ENCODE measurements at places on chromosomes 2 and 18. TPM values are rescaled to one million over a fixed set of nuclear protein-coding genes. Genes with fewer than 3 reads are reported as not detected.

DNA sequence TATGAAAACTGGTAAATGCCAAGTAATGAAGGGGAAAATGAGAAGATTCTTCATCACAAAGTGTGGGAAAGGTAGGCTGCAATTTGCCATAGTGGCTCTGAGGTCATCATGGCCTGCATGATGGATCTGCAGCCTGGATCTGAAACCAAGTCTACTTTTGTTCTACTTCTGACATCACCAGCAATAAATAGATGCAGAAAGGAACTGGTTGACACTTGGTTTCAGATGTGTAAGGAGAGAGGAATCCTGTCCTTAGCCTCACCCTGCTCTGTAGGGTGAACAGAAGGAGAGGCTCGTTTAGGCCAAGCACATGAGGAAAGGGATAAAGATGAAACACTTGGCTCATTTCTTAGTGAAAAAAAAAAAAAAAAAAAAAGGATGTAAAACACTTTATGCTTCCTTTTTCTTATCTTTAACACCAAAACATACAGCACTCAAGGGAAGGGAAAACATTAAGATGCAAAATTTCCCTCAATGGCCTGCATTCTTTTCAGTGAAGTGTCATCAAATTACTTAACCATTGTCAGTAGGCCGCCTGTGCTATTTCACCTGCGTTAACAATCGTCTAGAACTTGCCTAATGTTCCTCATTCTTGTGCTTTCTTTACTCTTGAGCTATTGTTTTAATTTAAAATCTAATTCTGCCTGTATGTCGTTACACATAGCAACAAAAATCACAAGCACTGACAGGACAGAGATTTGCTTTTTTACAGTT lies 3.9 kb downstream of the NEB start:
- no peak for DNase-seq

DNA sequence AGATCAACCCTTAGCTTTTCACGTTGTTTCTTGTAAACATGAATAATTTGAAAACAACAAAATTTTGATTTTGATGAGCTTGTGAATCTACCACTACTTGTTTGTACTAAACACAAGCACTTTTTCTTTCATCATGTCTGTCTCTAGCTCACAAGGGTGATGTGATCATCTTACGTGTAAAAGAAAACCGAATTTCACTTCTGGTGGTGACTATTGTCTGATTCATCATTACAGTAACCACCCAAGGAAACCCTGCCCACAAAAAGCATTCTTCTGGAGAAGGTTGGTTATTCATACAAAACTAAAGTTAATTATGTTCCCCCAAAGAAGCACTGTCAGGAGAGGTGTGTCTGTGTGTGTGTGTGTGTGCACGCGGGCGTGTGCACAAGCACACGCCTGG lies 285.4 kb downstream of the ZNF516 start:
- no peak for DNase-seq

DNA sequence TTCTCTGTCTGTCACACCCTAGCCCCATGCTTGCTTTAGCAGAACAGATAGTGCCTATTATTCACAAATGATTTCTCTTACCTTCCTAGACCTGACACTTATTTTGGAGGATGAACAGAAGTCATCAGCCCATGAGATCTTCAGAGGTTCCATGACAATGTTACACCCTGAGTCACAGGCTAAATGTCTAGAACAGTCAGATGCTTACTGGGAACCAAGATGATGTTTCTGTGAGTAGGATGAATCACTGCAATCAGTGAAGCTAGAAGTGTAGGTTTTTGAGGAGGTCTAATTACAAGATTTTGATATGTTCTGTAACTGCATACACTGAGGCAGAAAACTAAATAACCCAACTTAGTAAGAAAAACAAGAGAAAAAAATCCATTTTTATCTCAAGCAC lies 123.0 kb upstream of the THUMPD2 start:
- no peak for DNase-seq

- no peak for DNase-seq
These were observed 417.5 kb upstream of the HS6ST1 start for GRCh38 chr2:128736046-128736688.

ASB18 gene
- not detected for polyA plus RNA-seq

GRCh38 chr2:84435345-84436025 lies 23.6 kb downstream of the SUCLG1 start:
- DNase-seq = no peak

GRCh38 chr2:85990084-85990483 lies 101.3 kb upstream of the ST3GAL5 start:
- no peak for DNase-seq

GRCh38 chr2:74051504-74051903 lies 66.8 kb downstream of the TET3 start:
- no peak for DNase-seq

ERICH2 gene
- 3.1 TPM for polyA plus RNA-seq
